ENCODE measurements at places on chromosomes 13 and 19.

GRCh38 chr19:43941209-43941608, 6.1 kb upstream of the ZNF45 start:
- no peak for DNase-seq

GRCh38 chr13:110471833-110472162, 89.7 kb downstream of the RAB20 start:
- no peak for DNase-seq

- no peak for DNase-seq
Observed at GRCh38 chr19:44685877-44686276, 13.1 kb upstream of the CEACAM16 start.

GRCh38 chr19:19276851-19277250, 3.8 kb upstream of the TM6SF2 start:
- DNase-seq = no peak

DNA sequence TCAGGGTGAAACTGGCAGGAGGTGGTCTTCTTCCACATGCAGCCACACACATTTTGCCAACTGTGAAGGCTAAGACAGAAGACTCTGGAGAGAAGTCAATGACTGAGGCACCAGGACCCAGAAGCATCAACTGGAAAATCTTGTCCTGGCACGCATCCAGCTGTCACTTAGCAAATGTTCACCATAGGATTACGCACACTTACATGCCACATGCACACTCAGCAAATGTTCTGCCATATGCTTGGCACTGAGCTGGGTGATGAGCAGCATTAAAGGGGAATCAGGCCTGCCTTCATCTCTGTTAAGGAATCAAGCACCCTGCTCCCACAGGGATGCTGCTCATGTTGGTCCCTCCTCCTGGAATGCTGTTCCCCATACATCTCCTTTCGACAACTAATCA, 5.1 kb downstream of the ZNF599 start:
- no peak for DNase-seq

DNA sequence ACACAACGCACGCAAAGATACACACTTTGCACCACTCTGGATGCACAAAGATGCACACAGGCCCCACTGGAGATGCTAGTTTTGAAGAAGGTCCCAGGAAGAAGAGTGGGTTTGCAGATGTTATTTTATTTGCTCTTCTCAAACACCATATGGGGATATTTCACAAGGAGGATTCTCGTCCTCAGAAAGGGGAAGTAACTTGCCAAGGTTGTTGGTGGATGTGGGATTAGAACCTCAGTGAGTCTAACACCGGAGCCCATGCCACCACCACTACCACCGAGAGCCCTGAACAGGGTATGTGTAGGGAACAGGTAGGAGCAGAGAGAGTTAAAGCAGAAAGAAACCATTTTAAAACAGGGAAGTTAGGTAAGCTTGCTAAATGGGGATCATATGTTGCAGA, 9.6 kb upstream of the CEACAM6 start:
- DNase-seq = no peak

DNA sequence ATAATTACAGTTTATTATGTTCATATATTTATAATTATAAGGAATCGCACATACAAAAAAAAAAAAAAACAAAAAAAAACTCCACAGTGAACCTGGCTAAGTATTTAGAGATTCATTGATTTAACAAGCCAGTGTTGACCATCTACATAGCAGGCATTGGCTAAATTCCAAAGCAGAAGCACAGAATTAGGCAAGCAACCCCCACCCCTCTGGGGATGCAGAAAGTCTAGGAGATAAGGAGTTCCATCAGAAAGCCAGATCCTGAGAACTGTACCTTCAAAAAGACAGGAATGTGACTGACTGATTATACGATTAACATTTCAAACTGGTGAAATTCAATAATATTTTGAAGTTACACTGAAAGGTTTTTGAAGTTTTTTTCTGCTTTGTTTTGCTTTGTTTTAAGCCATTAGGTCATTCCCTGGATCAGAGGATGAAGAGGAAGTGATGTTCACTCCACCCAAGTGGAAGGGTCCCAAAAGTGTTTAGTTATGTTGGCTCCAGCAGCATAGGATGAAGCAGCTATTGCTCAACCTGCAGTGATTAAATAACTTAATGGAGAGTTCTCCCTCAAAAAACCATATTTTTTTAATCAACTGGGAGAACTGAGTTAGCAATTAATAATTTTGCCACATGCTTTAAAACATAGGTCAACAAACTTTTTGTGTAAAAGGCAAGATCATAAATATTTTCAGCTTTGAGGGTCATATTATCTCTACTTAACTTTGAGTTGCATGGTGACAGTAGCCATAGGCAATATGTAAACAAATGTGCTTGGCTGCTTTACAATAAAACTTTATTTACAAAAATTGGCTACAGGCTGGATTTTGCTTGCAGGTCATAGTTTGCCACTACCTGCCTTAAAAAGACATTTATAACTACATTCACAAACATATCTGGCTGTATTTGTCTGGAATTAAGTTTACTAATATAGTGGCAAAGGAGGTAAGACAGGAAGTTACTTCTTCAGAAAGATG, 49.6 kb downstream of the DOCK9 start:
- no peak for DNase-seq

GRCh38 chr19:3979289-3979673, 6.0 kb downstream of the EEF2 start:
- DNase-seq = peak; percentile 30

DNA sequence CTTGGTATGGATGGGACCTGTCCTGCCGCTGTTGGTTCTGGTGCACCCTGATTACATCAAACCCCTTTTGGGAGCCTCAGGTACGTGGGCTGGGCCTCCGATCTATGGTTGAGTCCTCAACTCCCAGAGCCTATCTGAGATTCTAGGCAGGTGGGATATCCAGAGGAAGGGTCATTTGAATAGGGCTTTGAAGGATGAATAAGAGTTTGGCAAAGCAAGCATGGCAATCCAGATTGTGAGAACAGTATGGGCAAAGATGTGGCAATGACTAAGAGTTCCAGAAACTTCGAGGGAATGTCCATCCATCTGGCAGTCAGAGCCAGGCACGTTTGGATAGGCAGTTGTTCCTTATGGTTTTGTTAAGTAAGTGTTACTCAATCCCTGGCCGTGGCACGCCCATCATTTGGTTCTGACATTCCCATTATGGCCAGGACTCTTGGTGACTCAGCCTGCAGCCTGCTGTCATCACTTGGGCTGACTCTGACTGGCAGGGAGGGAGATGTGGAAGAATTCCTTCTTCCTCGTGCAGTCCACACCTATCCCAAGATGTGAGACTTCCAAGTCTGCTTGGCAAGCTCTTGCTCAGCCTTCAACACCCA, 21.5 kb downstream of the CYP4F22 start:
- no peak for DNase-seq

DNA sequence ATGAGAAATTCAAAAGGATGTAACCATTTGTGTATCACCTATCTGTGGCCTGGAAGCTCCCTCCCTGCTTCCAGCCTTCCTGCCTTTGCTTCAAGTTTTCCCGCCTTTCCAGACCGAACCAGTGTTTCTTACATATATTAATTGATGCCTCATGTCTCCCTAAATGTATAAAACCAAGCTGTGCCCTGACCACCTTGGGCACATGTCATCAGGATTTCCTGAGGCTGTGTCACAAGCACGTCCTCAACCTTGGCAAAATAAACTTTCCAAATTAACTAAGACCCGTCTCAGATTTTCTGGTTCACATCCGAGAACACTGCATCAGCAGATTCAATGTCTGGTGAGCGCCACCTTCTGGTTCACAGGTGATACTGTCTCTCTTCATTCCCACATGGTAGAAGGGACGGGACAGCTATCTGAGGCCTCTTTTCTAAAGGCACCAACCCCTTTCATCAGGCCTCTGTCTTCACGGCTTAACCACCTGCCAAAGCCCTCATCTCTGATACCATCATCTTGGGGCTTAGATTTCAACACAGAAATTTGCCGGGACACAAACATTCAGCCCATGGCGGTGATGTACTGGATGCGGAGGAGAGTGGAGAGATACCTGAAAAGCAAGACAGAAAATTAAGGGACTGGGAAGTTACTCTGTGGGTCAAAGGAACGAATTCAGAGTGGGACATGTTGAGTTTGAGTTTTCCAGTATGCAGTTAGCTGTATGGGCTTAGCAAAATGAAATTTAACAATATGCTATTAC, 58.7 kb upstream of the PABPC3 start:
- DNase-seq = peak; percentile 37

DNA sequence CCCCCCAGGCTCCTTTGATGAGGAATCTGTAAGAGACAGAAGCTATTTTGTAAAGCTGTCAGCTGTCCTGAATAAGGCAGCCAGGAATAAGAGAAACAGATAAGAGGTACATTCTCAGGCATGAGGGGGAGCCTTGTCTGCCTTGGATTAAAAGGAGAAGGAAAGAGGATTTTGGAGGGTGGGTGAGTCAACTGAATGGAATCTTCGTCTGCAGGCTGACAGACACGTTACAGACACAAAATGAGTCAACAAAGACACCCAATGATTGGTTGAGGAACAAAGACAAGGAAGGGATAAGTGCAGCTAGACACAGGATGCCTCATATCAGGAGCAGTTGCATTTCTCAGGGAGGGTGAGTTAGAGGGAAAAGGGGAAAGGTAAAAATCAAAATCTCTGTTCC, 162.5 kb downstream of the OLFM4 start:
- DNase-seq = no peak

DNA sequence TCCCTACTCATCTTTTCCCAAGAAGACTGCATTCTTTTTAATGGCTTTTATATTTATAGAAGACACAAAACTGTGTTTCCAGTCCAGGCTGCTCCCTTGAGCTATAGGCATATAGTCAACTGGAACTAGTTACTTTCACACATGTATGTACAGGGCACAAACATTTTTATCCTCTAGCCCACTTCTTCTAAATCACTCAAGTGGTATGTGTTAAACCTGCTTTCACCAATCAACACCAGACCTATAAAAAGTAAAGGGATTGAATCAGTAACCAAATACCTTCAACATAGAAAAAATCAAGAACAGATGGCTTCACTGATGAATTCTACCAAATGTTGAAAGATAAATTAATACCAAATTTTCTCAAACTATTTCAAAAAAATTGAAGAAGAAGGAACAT, 584.2 kb upstream of the SLITRK1 start:
- no peak for DNase-seq

DNA sequence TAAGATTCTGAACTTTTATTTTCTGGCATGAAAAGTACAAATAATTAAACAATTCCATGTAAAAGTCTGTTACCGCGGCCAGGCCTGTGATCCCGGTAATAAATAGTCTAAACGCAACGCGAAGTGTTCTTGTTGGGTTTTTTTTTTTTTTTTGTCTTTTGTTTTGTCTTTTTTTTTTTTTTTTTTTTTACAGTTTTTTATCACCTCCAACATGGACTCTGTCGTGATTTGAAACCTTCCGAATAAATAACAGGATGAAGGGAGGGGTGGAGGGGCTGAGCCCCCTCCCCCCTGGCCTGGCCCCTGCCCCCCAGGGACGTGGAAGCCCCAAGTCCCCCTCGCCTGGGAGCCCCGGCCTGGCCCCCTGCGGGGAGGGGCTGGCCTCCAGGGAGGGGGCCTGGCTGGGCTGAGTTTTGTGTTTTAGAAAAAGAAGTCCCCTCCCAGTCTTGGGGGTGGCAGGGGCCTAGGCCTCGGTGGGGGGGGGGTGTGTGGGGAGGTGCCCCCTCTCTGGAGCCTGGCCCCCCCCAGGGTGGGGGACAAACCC, 16.0 kb downstream of the PRKCSH start:
- no peak for DNase-seq

GRCh38 chr13:51892657-51893056, 30.9 kb downstream of the CCDC70 start:
- DNase-seq = no peak

DNA sequence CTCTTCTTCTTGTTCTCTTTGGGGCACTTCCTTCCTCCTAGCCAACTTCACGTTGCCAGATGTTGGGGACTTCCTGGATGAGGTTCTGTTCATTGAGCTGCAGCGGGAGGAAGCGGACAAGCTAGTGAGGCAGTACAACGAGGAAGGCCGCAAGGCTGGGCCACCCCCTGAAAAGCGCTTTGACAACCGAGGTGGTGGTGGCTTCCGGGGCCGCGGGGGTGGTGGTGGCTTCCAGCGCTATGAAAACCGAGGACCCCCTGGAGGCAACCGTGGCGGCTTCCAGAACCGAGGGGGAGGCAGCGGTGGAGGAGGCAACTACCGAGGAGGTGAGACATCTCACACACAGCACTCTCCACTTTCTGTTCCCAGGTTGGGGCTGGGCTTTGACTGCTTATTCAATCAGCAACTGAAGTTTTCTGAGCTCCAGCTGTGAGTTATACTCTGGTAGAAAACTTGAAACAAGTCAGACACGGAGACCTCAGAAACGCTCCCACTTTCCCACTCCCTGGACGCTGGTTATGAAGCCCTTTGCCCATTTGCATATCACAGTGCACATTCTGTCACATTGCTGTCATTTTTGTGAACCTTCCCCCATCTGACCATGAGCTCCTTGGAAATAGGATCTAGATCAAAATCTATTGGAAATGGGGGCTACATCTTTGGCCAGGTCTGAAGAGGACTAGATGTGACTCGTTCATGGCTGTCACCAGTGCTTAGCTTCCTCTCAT, 7.2 kb upstream of the CCDC97 start:
- DNase-seq = peak; percentile 87

- no peak for DNase-seq
Observed at GRCh38 chr19:2534423-2535013, 58.6 kb downstream of the GADD45B start.

GRCh38 chr13:85093808-85094207, 705.4 kb downstream of the SLITRK6 start:
- DNase-seq = no peak

- no peak for DNase-seq
Observed at GRCh38 chr13:98374750-98375149, 197.7 kb upstream of the RNF113B start.

GRCh38 chr19:9073806-9074205, 13.1 kb upstream of the OR1M1 start:
- DNase-seq = no peak

GRCh38 chr13:113963376-113963775, 10.5 kb downstream of the C13orf46 start:
- DNase-seq = no peak

DNA sequence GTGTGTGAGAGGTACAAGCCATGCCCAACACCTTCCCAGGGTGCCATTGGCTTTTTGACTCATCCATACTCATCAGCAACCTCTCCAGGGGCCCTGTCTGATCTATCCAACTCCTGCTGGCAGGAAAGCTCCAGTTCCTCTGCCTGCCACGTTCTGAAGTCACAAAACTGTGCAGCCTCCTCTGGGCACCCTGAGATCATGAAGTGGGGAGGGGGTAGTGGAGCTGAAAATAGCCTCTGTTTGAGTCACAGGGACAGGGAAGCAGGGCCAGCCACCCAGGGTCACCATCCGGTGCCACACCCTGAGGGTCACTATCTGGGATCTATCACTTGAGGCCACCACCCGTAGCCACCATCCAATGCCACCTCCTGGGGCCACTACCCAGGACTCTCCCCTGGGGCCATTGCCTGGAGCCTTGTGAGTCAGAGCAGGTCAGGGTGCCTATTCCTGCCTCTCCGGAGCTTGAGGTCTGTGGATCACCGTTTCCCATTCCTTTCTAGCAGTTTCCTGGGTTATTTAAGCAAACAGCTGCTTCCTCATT, 172.1 kb downstream of the NUFIP1 start:
- DNase-seq = no peak

- DNase-seq = no peak
Observed at GRCh38 chr13:113936166-113936965, 37.5 kb downstream of the C13orf46 start.

Measured in activated T-cell treated with anti-CD3 and anti-CD28 coated beads, Interleukin-2, amount 50 U/mL, for 48 hours (primary cell).